ENCODE measurements at places on chromosomes 16 and 17. TPM values are rescaled to one million over a fixed set of nuclear protein-coding genes. Genes with fewer than 3 reads are reported as not detected.

- no peak for DNase-seq
Measured at GRCh38 chr17:72236980-72237633, 116.3 kb downstream of the SOX9 start.

DNA sequence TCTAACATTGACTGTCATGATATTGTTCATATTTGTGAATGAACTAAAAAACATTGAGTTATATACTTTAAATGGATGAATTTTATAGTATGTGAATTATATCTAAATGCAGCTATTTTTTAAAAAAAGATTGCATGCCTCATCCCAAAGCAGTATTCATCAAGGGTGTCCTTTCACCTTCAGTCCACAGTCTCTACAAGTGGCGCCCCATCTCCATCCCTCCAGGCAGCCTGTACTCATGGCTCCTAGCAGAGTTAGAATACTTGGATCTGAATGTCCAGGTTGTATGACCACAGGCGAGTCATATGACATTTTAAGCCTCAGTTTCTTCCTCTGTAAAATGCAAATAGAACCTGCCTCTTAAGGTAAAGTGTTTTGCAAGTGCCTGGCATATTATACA, 69.8 kb downstream of the TMEM100 start:
- DNase-seq: no peak

- no peak for DNase-seq
Measured at GRCh38 chr17:76019833-76020467, 7.2 kb downstream of the EVPL start.

The CCL1 gene
- total RNA-seq: not detected

DNA sequence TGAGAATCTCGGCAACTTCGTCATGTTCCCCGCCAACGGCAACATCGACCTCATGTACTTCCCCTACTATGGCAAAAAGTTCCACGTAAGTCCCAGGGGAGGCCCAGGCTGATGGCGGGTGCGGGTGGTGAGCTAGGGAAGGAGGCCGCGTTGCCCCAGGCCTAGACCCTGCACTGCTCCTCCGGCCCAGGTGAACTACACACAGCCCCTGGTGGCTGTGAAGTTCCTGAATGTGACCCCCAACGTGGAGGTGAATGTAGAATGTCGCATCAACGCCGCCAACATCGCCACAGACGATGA, 4.8 kb downstream of the ATP1B2 start:
- DNase-seq: no peak

The NUFIP2 gene
- total RNA-seq: 60.1 TPM

The NOG gene
- total RNA-seq: 2.0 TPM

The KRT16 gene
- total RNA-seq: 5.9 TPM

The CDK3 gene
- 7.1 TPM for total RNA-seq

GRCh38 chr16:14180481-14180944, 109.4 kb downstream of the MRTFB start:
- no peak for DNase-seq

DNA sequence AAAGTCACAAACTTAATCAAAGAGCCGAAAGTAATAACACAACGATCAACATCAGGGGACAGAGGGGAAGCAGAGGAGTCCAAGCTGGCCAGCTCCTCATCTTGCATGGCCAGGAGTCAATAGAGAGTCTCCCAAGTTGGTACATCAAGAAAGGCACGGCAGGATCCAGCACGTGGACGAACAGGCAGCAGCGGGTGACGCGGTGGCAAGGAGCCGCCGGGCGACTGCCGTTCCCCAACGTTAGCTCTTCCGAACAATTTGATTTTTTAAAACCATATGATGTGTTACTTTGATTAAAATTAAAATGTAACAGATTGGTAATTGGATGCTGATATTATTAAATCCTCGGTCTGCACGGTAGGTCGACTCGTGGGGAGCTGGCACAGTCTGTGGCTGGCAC, 81.8 kb upstream of the DOC2B start:
- no peak for DNase-seq

DNA sequence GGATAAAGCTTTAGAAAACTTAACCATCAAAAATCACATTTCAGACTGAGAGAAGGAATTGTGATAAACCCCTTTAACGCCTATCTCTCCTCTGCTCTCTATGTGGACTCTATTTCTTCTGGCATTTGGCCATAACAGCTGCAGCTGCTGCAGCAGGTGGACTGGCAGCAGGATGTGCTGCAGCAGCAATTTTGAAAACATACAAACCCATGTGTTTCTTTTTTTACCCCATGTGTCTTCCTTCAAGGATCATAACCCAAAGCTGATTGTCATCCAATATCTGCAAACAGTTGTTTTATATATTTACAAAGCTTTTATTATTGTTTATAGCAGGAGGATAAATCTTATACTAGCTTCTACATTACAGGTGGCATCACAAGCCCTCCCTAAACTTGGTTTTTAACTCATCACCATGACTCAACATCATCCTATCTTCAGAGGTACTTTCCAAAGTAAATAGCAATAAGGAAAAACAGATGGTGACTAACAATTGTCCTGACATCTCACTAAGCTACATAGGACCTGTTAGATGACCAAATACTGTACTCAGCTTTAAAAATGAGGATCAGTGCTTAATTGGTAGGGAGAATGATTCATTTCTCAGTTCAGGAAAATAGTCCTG, 14.5 kb upstream of the KRTAP9-2 start:
- DNase-seq: no peak

The SOST gene
- total RNA-seq: not detected

The FGF11 gene
- total RNA-seq: 6.0 TPM

The C16orf78 gene
- total RNA-seq: not detected

GRCh38 chr17:65559461-65559803, 2.0 kb downstream of the AXIN2 start:
- DNase-seq: peak; percentile 33

DNA sequence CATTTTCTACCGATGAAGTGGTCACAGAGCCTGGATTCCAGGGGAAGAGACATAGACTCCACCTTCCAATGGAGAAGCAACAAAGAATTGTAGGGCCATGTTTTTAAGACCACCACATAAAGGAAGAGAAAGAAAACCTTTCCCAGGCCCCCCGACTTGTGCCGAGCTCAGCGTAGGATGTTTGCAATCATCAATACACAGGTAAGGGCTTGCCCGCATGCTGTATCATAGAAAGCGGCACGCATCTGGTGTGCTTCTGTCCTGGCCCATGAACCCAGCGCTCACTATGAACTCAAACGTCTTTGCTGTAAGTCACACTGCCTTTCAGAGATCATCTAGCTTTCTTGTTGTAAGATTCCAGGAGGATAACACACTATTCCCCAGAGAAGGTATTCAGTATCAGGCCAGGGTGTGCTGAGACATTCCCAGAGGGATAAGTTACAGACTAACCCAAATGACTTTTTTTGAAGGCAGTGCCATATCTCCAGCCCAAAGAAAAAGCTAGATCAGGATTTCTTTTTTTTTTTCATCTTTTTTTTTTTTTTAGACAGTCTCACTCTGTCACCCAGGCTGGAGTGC, 79.5 kb upstream of the RPL38 start:
- DNase-seq: no peak

GRCh38 chr16:66416136-66416535, 11.0 kb upstream of the BEAN1 start:
- DNase-seq: no peak

The KRTAP4-4 gene
- total RNA-seq: not detected

The MC1R gene
- total RNA-seq: 7.9 TPM

The SP2 gene
- total RNA-seq: 16.8 TPM

The NRN1L gene
- total RNA-seq: not detected

- DNase-seq: no peak
Measured at GRCh38 chr17:2259769-2260536, 43.6 kb downstream of the SMG6 start.

The GAST gene
- not detected for total RNA-seq

- no peak for DNase-seq
Measured at GRCh38 chr16:56948234-56948633, 13.5 kb upstream of the CETP start.

The KRTAP9-8 gene
- total RNA-seq: not detected

GRCh38 chr16:30351586-30352419, 3.3 kb downstream of the CD2BP2 start:
- peak; percentile 57 for DNase-seq

The TMC7 gene
- 1.6 TPM for total RNA-seq

- peak; percentile 72 for DNase-seq
Measured at GRCh38 chr17:4901648-4902344, 1.1 kb downstream of the CHRNE start.

DNA sequence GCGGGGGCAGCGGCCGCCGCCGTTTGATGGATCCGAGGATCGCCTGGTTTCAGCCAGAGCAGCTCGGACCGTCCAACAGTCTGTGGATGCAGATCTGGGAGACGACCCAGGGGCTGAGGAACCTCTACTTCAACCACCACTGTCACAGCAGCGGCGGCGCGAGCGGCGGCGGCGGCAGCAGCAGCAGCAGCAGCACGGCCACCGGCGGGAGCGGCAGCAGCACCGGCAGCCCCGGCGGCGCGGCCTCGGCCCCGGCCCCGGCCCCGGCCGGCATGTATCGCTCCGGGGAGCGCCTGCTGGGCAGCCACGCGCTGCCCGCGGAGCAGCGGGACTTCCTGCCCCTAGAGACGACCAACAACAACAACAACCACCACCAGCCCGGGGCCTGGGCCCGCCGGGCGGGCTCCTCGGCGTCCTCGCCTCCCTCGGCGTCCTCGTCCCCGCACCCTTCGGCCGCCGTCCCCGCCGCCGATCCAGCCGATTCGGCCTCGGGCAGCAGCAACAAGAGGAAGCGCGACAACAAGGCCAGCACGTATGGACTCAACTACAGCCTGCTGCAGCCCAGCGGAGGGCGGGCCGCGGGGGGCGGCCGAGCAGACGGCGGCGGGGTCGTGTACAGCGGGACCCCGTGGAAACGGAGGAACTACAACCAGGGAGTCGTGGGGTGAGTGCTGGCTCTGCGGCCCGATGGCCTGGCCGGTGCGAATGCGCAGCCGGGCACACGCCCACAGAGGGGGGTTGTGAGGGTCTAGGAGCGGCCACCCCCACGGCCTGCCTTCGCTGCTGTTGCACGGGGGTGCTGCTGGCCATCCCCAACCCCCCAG, 702 bp downstream of the TENT4B start:
- DNase-seq: no peak

DNA sequence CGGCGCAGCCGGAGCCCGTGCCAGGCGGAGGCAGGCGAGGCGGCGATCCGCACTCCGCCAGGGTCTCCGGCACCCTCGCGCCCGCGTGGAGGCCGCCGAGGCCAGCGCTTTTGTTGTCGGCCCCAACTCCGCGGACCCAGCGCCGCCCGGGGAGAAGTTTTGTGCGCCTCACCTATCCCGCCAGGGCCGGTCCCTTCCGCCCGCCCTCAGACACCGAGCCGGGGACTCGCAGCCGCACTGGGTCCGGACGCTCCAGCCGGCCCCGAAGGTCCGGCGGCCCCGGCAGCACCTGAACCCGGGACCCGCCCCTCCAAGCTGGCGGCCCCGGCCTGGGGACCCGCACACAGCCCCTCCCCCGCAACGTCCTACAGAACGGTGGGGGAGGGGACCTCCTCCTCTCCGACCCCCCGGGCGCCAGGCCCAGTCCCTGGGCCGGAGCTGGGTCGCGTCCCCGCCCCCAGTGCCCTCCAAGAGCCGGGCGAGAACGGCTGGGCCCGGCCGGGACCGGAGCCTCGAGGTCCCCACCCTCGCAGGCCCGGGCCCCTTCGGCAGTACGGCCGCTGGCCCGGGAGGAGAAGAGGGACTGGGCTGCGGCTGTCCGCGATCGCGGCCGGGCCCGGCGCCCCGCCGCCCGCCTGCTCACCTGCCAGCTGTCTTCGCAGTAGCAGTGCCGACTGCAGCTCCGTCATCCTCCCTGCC, 698 bp downstream of the UBE2G1 start:
- DNase-seq: peak; percentile 87

DNA sequence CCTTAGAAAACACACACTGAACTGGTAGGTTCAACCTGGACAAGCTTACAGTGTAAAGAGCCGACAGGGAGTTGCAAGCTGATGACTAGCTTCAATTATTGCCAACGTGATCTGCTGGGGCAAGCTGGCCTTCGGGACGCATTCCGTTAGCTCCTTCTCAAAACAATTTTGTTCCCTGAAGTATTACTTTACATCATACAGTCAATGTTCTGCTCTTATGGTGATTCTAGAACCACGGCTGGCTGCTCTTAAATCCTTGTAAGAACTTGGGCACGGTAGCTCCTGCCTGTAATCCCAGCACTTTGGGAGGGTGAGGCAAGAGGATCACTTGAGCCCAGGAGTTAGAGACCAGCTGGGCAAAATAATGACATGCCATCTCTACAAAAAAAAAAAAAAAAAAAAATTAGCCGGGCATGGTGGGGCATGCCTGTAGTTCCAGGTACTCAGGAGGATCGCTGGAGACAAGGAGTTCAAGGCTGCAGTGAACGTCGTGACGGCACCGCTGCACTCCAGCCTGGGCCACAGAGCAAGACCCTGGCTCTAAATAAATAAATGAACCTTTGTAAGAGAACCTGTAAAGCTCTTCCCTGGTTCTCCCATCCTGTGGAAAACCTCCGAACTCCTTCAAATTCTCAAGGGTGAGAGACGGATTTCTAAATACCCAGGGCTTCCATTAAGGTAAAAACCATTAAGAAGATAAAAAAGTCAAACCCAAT, 2.0 kb downstream of the CDIP1 start:
- no peak for DNase-seq

The TP53TG3 gene
- not detected for total RNA-seq

- DNase-seq: no peak
Measured at GRCh38 chr16:3474136-3474779, 21.0 kb downstream of the C16orf90 start.

The NXN gene
- total RNA-seq: 86.4 TPM

DNA sequence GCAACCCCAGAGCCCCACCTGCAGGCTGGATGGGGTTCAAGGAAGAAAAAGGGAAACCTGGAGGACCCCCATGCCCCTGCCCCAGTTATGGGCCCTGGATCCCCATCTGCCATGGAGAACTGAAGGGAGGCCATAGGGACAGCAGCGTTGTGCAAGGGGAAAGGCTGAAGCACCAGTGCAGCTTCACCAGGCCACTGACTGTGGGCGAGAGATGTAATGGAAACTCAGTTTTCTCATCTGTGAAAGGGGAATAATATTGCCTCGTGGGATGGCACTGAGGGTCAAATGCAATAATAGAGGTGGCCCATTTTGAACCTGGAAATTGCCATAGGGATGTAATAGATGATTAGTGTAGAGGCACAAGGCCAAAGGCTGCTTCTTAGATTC, 9.9 kb upstream of the TSPOAP1 start:
- no peak for DNase-seq

The MRPL38 gene
- 47.4 TPM for total RNA-seq

The NEUROD2 gene
- total RNA-seq: not detected

GRCh38 chr17:35377068-35377467, 3.6 kb upstream of the SLFN11 start:
- DNase-seq: no peak

- DNase-seq: no peak
Measured at GRCh38 chr17:48615047-48615962, at the start of gene HOXB8. TSS of gene HOXB8 (minus strand) at chr17:48615292. CDS start at chr17:48614704, 588 bp downstream.

The TNS4 gene
- total RNA-seq: 0.39 TPM

All from chondrocyte (in vitro differentiated cells).